Activated CD8-positive, alpha-beta T cell treated with anti-CD3 and anti-CD28 coated beads, Interleukin-2, amount 10 ng/mL, durations not matched to agents 7 days and 5 days (primary cell): ENCODE measurements at places on chromosomes 4 and X. TPM values are rescaled to one million over a fixed set of nuclear protein-coding genes. Genes with fewer than 3 reads are reported as not detected.
A peak's percentile ranks its signal among the peaks of the same experiment; 100 is the strongest.

SEPTIN11 gene
- total RNA-seq, result 67.0 TPM

TLR2 gene
- total RNA-seq, result 1.4 TPM

ARR3 gene
- not detected for total RNA-seq

AMOT gene
- total RNA-seq, result 0.40 TPM

FAM9B gene
- not detected for total RNA-seq

MTNR1A gene
- total RNA-seq, result not detected

FGD1 gene
- total RNA-seq, result not detected

IL13RA2 gene
- total RNA-seq, result not detected

CYLC1 gene
- total RNA-seq, result not detected

PDHA1 gene
- 160 TPM for total RNA-seq

PCYT1B gene
- total RNA-seq, result not detected

- no peak for DNase-seq
These were observed 683.5 kb downstream of the TRIML1 start for GRCh38 chr4:188822698-188823097.

DNA sequence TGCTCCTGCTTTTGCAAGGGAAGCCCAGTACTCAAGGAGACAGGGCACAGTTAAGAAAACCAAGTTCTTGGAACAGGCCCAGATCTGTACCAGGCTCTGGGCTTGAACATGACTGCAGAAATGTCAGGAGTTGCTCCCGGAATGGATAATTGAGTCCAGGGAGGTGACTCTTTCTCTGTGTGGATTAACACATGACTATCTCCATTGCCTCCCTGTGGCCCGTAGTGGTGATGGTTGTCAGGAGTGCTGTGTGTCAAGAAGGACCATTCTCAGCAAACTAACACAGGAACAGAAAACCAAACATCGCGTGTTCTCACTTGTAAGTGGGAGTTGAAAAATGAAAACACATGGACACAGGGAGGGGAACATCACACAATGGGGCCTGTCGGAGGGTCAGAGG, 39.9 kb downstream of the CCKAR start:
- no peak for DNase-seq

DNA sequence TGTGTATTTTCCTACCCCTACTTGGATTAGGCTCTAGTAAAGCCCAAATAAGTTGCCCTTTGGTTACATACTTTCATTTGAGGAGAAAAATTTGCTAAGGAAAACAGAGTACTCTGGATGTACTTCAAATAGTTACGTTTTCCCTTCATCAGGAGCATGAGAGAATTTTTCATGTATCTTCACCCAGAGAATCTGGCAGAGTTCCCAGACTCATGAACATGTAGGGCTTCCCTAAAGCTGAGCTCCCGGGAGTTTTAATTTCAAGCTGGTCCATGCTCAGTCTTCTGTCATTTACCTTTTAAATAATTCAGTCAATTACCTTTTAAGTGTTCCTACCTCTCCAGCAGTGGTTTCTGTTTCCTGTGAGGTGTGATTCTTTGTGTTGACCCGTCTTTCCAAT, 367.5 kb upstream of the GRID2 start:
- DNase-seq, result no peak

- DNase-seq, result no peak
These were observed 23.4 kb downstream of the DHX15 start for GRCh38 chr4:24560868-24561368.

GRCh38 chrX:31894152-31894551, 822.3 kb upstream of the FTHL17 start:
- DNase-seq, result no peak

DNA sequence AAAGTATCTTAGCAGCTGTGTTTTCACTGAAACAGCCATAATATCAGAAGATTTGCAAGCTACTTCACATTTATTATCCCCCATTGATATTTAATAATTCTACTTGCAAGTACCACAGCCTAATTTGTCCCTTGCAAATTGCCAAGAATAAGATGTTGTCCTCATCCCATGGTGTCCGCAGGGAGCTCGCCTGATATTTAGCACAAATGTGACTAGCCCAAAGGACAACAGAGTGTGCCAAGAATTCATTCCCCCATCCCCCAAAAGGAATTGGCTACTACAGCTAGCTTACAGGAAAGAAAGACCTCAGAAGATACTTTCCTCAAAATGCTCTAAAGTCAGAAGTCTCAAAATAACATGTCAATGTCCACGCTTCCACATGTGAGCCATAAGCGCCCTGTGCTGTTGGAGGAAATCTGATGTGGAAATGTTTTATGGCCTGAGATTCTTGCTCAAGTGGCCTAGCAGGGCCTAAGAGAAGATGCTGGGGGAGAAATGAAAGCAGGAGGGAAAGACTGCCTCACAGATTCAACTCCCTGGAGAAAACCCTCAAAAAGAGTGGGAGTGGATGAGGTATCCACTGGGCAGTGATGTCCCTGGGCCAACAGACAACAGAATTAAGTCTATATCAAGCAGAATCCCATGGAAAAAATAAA, 111.4 kb downstream of the SH3KBP1 start:
- no peak for DNase-seq

DNA sequence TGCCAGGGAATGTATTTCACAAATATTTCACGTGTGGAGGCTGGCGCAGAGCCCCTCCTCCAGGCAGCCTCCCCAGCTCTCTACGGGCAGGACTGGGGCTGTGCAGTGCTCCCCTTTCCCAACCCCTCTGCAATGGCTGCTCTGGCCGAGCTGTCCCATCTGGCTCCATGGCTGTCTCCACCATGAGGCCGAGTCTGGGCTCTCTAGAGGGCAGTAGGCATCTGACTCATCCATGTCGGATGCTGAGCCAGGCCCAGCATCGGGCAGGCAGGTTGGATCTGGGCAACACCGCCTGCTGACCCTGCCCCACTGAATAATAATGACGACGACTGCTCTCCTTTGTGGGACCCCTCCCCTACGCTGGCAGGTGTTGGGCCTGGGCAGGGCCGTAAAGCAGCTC, 11.0 kb upstream of the SH3TC1 start:
- no peak for DNase-seq

GRCh38 chrX:81201671-81202455, at the start of the genes HMGN5 and SH3BGRL:
Gene HMGN5, minus strand, starts transcription at chrX:81201913. Its CDS starts 80,364 bp downstream, at chrX:81121549.
Gene SH3BGRL, plus strand, starts transcription at chrX:81202102. Its CDS starts 99 bp downstream, at chrX:81202201.
- DNase-seq, result peak; percentile 78

DNA sequence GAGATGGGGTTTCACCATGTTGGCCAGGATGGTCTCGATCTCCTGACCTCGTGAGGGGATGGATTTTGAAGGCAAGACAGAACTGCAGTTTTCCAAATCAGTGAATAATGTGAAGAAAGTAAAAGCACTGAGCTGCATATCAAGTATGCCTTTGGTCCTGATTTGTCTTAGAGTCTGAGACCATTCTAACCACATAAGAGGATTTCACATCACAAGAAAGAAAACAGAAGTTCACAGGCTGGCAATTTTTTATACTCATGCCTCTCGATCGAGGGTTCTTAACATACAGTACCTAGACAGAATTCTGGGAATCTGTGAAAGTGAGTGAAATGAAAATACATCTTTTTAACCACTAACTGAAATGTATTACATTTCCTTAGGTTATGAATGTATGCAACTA, 23.3 kb downstream of the CHIC2 start:
- DNase-seq, result no peak

DNA sequence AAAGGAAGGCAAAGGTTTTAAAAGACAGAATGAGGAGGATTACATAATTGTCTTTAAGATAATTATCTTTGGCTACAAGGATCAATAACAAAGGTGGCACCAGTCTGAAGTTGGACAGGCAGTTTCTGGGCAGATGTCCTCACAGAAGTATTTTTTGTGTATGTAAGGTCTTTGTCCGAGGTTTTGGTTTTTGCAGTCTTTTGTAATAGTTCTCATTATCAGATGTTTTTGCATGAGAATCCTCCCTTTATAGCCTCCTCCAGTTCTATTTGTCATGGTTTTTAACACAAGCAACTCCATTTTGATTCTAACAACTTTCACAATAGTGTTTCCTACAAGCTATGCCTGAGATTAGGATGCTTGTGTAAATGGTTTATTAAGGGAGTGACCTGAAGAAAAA, 286.2 kb downstream of the IL1RAPL2 start:
- DNase-seq, result no peak

- DNase-seq, result no peak
These were observed 3.4 kb downstream of the ZNF81 start for GRCh38 chrX:47840111-47840510.

GRCh38 chr4:25870081-25870480, 7.3 kb upstream of the SEL1L3 start:
- no peak for DNase-seq

- DNase-seq, result no peak
These were observed 893 bp upstream of the SOD3 start for GRCh38 chr4:24794480-24794879.

DNA sequence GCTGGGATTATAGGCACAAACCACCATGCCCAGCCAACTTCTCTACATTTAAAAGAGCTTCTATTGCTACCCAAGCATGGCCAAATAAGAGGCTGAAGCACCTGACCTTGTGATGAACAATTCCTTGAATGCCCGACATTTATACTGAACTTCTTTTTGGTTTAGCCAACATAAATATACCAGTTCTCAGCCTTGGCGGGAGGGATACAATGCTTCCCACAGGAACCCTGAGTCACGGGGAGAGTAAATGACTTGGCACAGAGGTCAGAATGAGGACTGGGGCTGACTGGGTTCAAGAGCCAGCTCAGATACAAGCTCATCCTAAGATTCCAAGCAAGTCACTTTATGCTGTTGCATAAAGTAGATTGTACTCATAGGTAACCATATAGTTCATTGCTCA, 6.1 kb downstream of the HOPX start:
- no peak for DNase-seq

- DNase-seq, result no peak
These were observed 599.5 kb upstream of the SMIM31 start for GRCh38 chr4:164154416-164154815.

GRCh38 chr4:64399313-64400109, 9.7 kb downstream of the TECRL start:
- no peak for DNase-seq

GRCh38 chr4:182924497-182924896, 7.3 kb upstream of the DCTD start:
- no peak for DNase-seq

GRCh38 chr4:115918149-115918548, 804.7 kb upstream of the NDST4 start:
- no peak for DNase-seq

DNA sequence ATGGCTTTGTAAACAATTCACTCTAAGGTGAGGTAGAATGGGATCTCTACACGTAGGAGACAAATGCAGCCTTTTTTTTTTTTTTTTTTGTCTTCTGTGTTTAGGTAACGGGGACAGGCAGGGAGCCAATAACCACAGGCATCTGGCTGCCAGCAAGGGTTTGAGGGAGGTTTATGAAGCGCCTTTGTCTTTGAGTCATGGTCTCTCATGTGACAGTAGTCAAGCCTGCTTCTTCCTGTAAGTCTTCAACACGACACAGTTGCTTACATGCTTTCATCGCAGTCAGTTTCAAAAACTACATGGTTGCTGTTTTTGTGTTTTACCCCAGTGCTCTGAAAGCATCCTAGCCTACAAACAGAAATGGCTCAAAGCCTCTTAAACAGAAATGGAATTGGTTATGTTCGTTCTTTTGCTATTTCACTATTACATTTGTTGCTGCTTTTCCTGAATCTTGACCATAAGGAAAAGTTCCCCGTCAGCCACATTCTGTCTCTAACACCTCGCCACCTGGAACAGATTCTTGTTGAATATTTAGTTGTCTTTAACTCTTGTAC, 127.8 kb upstream of the METTL14 start:
- DNase-seq, result no peak
